ENCODE measurements at places on chromosomes 5 and 9.

DNA sequence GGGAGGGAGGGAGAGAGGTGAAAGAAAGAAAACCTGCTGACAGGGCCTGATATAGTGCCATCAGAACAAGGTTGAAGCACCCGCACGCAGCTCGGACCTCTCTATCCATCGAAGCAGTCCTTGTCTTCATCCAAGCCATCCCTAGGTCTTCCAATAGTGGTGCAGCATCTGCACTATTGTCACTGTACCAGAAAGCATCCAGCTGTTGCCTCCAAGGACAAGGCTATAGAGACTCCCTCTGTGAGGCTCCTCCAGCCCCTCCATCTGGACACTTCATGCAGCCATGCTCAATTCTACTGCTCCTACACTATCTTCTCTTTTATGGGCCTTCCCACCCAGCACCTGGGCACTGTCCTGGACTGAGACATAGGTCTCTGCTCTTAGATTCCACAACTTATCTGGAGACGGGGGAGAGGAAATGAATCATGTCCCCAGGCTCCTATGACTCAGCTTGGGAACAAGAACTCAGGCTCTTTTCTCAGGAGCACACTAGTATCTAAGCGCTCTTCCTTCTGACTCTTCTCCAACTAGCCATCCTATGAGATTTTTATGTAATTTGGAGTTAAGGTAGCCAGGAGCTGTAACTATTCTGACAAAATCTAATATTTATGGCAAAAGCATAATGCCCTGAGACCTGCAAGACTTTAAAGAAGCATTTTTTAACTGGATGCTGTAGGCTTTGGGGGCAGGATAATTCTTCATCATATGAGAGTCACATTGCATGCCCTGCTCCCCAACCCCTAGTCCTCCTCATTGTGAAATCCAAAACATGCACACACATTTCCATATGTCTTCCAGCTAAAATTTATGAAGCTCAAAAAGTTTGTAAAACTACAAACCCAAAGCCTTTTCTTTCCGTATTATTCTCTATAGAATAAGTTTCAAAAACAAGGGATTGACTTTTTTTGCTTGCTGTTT lies 446.8 kb downstream of the CCDC171 start:
- peak; percentile 69 for DNase-seq

GRCh38 chr5:158387499-158387898 lies 528.6 kb upstream of the CLINT1 start:
- no peak for DNase-seq

- no peak for DNase-seq
Observed at GRCh38 chr9:95499847-95500246, 16.9 kb downstream of the PTCH1 start.

DNA sequence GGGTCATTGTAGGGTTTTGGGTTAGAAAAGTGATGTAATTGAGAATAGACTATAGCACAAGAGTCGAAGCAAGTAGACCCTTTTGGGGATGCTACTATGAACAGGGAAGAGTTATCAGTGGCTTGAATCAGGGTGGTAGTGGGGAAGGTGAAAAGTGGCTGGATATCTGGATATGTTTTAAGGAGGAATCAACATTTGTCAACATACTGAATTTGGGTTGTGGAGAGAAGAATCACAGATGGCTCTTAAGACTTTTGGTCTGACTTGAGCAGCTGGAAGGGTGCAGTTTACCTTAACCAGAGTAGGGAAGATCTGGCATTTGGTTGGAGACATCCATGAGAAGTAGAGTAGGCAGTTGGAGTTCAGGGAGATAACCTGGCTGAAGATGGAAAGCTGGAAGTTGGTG lies 38.5 kb upstream of the FCHO2 start:
- no peak for DNase-seq

GRCh38 chr9:106312906-106313305 lies 550.1 kb upstream of the ZNF462 start:
- no peak for DNase-seq

DNA sequence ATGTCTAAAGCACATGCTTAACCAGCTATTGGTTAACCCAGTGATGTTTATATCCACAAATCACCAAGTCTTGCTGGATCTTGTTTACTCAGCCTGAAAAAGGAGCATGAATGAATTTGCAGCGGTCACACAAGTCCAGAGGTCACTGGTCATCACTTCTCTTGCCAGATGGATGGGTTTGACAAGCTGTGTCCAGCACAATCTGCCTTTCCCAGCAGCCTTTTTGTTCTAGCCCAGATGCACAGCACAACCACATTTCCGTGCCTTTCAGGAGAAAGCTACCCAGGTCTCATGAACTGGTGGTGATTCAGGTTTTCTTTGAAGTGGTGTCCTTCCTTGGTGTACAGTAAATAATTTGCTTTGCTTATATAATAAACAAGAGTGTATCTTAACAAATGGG lies 32.1 kb downstream of the TMEM252 start:
- DNase-seq, result no peak

GRCh38 chr5:82512025-82512424 lies 233.9 kb upstream of the RPS23 start:
- no peak for DNase-seq

GRCh38 chr9:128943832-128944620 lies 3.4 kb downstream of the DOLK start:
- no peak for DNase-seq

- no peak for DNase-seq
Observed at GRCh38 chr9:89879701-89880100, 274.9 kb downstream of the GADD45G start.

GRCh38 chr9:13688223-13688989 lies 408.9 kb upstream of the MPDZ start:
- DNase-seq, result no peak

GRCh38 chr5:17944046-17944445 lies 309.8 kb downstream of the TAF11L14 start:
- DNase-seq, result no peak

- no peak for DNase-seq
Observed at GRCh38 chr5:143562935-143563334, 159.4 kb upstream of the NR3C1 start.

GRCh38 chr9:84857211-84857610 lies 187.7 kb downstream of the NTRK2 start:
- DNase-seq, result no peak

GRCh38 chr5:124262991-124263571 lies 483.4 kb downstream of the ZNF608 start:
- DNase-seq, result no peak

DNA sequence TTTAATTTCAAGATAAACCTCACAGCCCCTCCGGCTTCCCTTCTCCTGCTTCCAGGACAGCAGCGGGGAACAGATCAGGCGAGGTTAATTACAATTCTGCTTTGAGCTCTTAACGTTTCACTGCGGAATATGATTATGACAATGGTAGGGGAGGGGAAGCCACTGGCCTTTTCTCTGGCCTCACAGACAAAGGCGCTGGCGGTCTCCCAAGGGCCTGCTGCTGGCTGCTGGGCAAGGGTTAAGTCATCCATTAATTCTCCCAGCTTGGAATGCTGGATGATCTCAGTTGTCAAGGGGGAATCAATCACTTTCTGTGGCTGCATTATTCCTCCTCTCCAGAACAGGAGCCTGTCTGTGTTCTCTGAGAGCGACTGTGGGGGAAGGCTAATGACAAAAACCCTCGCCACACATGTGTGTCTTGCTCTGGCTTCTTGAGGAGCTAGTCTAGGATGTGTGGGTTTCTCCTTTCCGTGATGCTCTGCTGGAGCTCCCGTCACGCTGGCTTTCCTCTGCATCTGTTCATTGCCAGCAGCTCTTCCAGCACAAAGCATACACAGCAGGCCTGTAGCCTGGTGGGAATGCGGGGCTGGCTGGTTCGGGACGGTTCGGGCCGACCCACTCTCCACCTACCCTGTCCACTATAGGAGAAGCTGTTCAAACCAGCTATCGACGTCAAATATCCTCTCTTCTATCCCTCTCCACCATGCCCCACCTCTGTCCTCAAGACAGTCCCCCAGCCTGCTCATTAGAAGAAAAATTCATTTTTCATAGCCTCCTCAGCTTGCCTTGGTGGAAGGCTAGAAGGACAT lies 82.8 kb downstream of the DCP2 start:
- DNase-seq, result no peak

DNA sequence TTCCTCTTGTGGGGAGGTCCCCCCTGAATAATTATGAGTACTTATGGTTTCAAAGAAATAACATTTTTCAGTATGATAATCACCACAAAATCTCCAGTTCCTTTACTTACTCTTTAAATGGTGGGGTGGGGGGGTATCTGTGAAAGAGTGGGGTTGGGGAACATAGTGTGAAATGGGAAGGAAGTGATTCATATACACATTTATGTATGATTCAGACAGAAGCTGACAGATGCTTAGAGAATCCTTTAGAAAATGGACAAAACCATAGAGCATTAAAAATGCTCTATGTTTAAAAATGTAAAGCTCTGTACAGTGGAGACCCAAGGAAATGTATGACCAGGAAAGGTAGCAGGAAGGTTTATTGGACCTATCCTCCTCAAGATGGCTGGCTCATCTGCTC lies 267.5 kb upstream of the GRIA1 start:
- DNase-seq, result no peak

GRCh38 chr5:74916831-74917710 lies 50.9 kb upstream of the FAM169A start:
- peak; percentile 35 for DNase-seq

Measured in HS-27A (cell line).